ENCODE measurements at places on chromosomes 12 and 14. TPM values are rescaled to one million over a fixed set of nuclear protein-coding genes. Genes with fewer than 3 reads are reported as not detected.

- DNase-seq: no peak
Observed at GRCh38 chr12:57119294-57120085, 8.3 kb upstream of the STAT6 start.

DNA sequence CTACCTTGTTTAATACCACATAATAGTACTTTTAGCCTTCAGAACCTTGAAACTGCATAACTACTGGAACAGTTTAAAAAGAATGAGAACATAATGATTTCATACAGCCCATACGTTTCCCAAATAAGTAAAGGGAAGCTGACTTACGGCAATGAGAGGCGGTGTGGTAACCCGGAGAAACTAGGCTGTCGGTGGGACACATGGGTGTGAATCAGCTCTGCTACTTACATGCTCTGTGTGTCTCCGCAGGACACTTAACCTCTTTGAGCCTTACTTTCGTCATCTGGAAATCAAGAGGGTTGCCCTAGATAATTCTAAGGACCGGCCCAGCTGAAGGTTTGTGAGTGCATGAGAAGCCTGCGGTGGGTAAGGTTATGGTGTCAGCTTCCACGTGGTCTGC lies 49.3 kb upstream of the PLEKHG3 start:
- DNase-seq: peak; percentile 30

DNA sequence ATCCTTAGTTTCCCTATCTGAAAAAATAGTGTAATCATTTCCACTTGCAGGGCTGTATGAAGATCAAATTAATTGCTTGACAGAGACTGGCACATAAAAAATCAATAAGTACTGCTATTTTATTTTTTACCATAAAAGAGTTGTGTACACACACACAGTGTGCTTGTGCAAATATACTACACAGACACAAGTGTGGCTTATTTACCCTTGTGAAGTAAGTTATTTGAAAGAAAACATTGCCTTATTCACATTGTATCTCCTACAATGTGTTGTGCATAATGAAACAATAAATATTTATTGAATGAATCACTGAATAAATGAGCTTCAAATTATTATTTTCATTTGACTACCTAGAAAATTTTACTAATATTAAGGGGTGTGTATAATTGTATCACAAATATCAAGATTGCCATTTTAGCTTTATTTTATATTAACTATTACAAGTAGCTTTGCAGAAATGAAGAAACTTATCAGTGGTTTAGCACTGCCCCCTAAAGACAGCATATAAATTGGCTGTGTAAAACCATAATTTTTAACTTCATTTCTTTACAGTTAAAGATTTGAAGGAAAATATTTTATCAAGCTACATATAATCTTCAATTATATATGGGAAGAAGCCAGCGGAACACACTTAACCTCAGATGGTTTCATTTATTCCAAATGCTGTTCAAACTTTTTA lies 11.3 kb downstream of the GARIN6 start:
- DNase-seq: peak; percentile 31

DNA sequence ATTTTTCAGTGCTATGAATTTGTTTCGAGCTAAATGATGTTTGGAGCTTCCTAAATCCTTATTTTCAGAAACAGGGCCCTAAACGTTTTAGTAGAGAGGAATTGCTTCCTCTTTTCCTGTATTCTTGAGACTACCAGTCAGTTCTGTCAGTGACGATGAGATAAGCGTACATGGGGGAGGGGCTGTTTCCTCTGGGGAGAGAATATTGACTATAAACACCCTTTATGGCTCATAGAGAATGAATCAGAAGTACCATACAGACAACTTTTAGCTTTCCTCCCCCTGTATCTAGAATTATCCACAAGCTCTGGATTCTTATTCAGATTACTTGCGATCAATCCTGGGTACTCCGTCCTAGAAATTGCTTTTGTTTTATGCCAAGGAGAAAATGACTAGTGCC lies 5.1 kb downstream of the TBK1 start:
- peak; percentile 10 for DNase-seq

- no peak for DNase-seq
Observed at GRCh38 chr14:99467336-99468078, 13.2 kb downstream of the SETD3 start.

DNA sequence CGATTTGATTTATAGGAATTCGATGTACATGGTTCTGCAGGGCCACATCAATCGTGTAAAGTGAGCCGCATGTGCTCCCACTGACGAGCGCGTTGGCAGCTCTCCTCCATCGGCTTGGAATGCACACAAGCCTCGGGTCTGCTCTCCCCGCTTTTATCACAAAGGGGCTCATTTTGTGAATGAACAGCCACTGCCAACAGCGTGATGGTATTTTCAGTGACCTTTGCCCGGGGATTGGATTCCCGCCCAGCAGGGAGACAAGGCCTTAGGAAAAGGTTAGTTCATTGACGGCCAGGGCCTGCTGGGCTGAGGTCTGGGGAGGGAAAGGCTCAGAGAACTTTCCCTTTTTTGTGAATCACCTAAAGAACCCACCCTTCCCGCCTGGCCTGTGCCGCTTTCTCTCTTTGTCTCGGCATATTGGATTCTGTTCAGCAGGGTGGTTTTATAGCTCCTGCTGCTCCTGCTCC lies 232.1 kb downstream of the MSRB3 start:
- no peak for DNase-seq

DNA sequence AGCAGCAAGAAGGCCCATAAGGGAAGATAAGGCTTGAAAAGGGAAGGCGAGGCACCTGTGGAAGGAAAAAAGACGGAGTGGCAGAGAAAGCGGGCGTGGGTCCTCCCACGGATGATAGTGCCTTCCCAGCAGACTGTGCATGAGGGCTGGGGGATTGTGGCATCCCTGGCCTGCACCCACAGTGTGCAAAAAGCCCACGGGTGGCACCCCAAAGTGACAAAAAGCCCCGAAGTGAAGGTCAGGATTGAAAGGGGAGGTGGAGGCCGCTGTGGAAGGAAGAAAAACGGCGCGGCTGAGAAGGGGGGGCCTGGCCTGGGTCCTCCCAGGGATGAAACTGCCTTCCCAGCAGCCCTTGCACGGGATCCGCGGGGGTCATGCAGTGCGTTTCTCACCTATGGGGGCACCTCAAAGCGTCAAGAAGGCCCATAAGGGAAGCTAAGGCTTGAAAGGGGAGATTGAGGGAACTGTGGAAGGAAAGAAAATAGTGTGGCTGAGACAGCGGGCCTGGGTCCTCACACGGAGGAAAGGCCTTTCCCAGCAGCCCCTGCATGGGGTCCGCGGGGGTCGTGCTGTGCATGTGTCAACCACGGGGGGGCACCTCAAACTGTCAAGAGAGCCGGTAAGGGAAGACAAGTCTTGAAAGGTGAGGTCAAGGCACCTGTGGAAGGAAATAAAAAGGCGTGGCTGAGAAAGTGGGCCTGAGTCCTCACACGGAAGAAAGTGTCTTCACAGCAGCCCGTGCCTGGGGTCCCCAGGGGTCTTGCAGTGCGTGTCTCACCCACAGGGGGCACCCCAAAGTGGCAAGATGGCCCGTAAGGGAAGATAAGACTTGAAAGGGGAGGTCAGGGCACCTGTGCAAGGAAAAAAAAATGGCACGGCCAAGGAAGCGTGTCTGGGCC lies 274.1 kb downstream of the ALG10 start:
- no peak for DNase-seq

DNA sequence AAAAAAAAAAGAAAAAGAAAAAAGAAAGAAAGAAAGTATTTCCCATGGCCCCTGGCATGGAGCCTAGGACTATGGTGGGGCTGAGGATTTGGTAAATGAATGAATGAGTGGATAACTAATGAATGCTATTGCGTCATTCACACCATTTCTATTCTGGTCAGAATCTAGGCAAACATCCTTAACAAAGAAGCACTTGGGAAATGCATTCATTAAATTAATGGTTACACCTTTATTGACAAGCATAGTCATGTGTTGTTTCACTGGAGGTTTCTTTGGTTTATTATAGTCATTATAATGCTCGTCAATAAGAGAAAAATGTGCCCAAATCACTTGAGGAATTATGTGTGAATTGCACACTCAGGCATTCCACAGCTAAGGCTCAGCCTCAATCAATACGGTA lies 13.6 kb upstream of the AQP2 start:
- no peak for DNase-seq

- peak; percentile 85 for DNase-seq
Observed at GRCh38 chr12:56941299-56942017, 7.2 kb upstream of the SDR9C7 start.

DNA sequence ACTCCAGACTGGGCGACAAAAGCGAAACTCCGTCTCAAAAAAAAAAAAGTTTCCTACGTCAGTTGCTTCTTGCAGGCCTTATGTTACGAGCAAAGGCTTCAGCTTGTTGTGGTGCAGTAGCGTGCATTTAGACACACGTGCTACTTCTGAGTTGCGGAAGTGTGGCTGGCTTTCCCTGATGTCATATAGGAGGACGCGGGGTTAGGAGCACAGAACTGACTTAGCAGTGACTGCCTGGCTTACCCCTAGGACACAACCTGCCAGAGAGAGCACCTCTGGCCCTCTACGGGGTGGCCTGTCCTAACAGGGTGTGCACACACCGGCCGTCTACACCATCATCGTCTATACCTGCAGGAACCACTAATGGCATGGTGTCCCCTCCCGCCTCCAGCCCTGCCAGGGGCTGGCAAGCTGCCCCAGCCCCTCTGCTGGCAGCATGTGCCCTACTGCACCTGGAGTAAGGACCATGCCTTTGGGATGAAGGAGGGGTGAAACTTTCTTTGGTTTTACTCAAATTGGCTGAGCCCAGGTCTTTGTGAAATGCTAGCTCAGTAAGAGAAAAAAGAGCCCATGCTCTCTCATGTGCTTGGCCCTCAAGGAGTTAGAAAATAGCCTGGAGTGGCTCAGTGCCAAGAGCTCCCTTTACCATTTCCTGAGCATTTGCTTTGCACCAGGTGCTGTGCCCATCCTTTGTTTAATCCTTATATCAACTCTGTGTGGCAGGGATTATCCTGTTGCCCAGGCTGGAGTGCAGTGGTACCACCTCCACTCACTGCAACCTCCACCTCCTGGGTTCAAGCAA lies 1.7 kb upstream of the GPR68 start:
- no peak for DNase-seq

- DNase-seq: no peak
Observed at GRCh38 chr14:20429801-20430669, 5.9 kb downstream of the KLHL33 start.

DNA sequence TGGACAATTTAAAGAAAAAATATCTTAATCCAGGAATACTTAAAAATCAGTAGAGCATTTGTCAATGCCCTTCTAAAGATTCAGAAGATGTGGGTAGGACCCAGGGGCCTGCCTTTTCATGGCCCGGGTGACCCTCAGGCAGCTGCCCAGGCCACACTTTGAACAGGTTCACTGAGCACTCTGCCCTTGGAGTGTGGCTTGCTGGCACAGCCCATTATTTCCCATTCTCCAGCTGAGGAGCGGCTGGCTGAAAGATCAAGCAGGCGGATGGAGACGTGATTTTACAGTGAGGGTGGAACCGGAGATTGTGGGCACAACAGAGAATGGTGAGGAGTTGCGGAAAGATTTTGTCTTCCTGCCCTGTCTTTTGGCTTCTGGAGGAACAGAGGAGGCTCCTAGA lies 7.1 kb upstream of the PRPH start:
- no peak for DNase-seq

- no peak for DNase-seq
Observed at GRCh38 chr12:3038926-3039510, 38.2 kb upstream of the TSPAN9 start.

DNA sequence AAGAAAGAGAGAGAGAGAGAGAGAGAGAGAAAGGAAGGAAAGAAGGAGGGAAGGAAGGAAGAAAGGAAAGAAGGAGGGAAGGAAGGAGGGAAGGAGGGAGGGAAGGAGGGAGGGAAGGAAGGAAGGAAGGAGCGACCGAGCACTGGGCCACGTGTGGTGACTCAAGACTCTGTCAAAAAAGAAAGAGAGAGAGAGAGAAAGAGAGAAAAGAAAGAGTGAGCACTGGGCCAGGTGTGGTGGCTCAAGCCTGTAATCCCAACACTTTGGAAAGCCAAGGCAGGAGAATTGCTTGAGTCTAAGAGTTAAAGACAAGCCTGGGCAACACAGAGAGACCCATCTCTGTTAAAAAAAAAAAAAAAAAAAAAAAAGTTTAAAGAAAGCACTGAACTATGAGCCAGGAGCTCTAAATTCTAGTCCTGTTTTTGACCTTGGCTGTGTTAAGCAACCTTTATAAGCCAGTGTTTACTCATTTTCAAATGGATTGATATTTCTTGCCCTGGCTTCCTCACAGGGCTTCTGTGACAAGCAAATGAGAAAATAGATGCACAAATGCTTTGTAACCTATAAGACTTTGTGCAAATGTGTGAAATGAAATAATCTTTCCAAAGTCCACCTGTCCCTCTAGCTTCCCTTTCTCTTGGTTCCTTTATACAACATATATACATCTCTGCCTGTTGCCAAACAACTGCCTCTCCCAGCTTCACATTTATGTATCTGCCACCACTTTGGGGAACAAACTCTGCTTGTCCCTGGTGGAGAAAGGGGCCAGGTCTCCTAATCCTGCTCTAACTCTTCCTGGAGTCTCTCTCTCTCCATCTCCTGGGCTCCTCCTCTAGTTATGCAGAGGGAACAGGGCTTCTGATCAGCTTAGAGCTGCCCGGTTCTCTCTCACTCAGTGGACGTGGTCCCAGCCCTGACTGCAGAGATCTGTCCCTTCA lies 16.1 kb upstream of the PLEKHG6 start:
- DNase-seq: peak; percentile 38

GRCh38 chr14:92927349-92928257 lies 4.7 kb downstream of the CHGA start:
- peak; percentile 49 for DNase-seq

DNA sequence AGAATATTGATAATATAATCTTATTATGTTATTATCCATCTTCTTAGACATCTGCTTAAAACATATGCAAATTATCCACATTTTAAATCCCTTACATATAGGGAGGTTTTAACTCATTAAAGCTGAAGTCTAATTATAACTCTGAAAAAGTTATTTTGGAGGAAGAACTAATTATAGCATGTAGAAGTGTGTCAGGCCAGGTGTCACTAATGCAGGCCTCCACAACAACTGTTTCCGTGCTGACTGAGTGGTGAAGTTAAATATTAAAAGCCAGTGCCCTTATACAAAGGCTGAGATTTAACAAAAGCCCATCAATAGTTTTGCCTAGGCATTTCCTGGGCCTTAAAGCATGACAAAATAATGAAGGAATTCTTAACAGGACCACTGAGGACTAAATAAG lies 157.4 kb downstream of the LRRK2 start:
- no peak for DNase-seq

DNA sequence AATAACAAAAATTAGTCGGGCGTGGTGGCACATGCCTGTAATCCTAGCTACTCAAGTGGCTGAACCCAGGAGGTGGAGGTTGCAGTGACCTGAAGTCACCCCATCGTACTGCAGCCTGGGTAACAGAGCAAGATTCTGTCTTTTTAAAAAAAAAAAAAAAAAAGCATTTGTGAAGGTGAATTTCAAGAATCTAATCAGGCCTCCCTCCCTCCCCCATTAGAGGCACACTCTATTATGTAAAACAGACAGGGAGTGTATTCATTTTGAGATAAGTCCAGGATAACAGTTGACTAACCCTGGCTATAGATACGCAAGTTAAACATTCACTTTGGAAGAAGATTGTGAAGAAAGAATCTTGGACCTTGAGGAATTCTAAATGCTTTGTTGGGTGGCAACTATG lies 2.9 kb downstream of the RESF1 start:
- DNase-seq: no peak

GRCh38 chr12:13222076-13222475 lies 25.6 kb downstream of the EMP1 start:
- DNase-seq: peak; percentile 69

CCDC38 gene
- total RNA-seq: under 0.01 TPM

RAN gene
- 541 TPM for total RNA-seq

ZNF664 gene
- 36.3 TPM for total RNA-seq

AKAP6 gene
- 14.3 TPM for total RNA-seq

PTPRB gene
- total RNA-seq: 4.4 TPM

SMCO2 gene
- total RNA-seq: not detected

PLEKHH1 gene
- total RNA-seq: not detected

TMEM30B gene
- total RNA-seq: 1.7 TPM

GLIPR1L1 gene
- total RNA-seq: not detected

PUS1 gene
- total RNA-seq: 13.9 TPM

ETFBKMT gene
- total RNA-seq: 1.8 TPM
